ENCODE measurements at places on chromosomes 12 and 14. TPM values are rescaled to one million over a fixed set of nuclear protein-coding genes. Genes with fewer than 3 reads are reported as not detected.

The AMN gene
- polyA plus RNA-seq: not detected

DNA sequence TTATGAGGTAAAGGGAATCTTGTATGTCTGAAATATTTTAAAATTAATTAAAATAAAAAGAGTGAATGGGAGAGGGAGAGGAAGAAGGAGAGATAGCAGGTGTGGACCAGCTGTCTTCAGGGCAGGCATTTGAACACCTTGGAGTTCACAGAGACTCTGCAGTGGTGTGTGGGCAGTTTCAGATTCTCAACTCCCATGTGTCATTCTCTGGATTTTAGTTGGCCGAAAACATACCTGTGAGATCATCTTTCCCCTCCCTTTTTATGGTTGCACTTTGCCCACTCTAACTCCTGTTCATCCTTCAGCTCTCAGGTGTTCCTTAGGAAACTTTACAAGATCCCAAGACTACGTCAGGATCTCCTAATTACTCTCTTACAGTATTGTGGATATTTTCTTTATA, 108.1 kb downstream of the ERC1 start:
- no peak for DNase-seq

- no peak for DNase-seq
Measured at GRCh38 chr14:38835874-38836273, 267.2 kb downstream of the SEC23A start.

DNA sequence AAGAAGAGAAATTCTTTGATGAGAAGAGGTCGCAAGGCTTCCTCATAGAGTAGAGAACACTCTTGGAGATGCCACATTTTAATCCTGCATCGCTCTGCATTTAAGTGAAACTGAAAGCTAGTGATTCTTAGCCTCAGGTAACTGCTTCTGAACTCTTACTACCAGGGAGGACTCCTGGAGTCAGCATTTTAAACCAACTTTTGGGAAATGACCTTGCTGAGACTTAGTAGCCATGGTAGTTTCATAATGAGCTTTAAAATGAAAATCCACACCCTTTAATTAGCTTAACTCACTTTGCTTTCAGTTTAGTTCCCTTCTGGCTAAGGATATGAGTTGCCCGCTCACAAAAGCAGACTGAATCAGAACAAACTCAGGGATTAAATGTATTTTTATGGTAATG, 80.3 kb downstream of the SYNE2 start:
- DNase-seq: peak; percentile 11

GRCh38 chr12:53190108-53190729, 9.5 kb upstream of the CSAD start:
- DNase-seq: peak; percentile 28

DNA sequence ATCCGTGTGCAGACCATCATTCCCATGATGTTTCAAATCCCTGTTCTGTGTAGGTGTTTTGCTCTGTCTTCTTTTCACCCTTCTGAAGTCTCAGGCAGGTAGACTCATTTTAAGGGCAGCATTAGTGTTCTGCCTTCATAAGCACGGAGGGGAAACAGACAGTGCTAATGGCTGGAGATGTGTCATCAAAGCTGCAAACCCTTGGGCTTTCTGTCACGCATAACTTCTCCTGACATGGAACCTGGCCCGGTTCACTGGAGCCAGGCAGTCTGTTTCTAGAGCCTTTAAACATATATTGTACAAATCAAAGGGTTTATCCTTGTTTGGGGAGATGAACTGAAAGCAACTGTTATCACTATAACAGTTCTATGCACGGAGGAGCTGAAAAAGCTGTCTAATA, 141.4 kb downstream of the TMEM132D start:
- DNase-seq: no peak

GRCh38 chr14:89672636-89673511, 255.8 kb upstream of the FOXN3 start:
- no peak for DNase-seq

GRCh38 chr12:70068743-70069142, 174.5 kb upstream of the CNOT2 start:
- no peak for DNase-seq

All from mammary epithelial cell (primary cell).